Stimulated activated CD8-positive, alpha-beta memory T cell treated with anti-CD3 and anti-CD28 coated beads, Interleukin-4, amount 100 ng/mL, for 1 hour (primary cell): ENCODE measurements at places on chromosomes 4 and X.

GRCh38 chr4:7166981-7167700 lies 25.2 kb upstream of the SORCS2 start:
- DNase-seq, result no peak

- DNase-seq, result no peak
These were observed 119.6 kb downstream of the BTC start for GRCh38 chr4:74674750-74675149.

DNA sequence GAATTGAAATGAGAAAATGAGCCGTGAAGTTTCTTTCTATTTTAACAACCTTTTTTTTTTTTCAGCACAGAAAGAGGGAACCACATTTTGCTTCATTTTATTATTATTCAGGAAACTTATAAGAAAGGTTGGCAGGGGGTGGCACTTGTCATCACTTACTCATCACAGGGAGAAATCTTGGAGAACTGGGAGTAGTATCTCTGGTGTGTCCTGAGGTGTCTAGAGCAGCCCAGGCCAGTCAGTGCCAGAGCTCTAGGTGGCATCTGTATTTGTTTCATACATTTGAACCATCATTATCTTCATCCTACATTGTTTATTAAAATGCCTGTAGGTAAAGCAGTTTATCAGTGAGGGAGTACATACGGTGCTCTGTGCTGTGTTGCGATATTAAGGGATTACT lies 43.8 kb upstream of the ARHGAP24 start:
- DNase-seq, result no peak

GRCh38 chr4:77273412-77273811 lies 116.4 kb downstream of the CCNG2 start:
- no peak for DNase-seq

DNA sequence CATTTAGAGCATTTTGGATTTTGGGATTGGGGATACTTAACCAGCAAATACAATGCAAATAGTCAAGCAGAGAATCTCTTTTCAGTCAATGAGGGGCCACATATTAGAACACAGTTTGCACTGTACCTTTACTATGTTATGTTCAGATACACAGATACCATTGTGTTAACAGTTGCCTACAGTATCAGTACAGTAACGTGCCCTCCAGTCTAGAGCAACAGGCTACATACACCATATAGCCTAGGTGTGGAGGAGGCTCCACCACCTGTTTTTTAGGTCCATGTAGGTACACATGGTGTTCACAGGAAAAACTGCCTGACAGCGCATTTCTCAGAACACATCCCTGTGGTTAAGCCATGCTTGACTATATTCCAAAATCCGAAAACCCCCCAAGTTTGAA lies 9.1 kb downstream of the GRPEL1 start:
- no peak for DNase-seq

- no peak for DNase-seq
These were observed 191.0 kb downstream of the AFF2 start for GRCh38 chrX:148691456-148691855.

GRCh38 chrX:148069759-148070503 lies 88.8 kb downstream of the FMR1NB start:
- no peak for DNase-seq

GRCh38 chrX:41043674-41044345 lies 41.4 kb upstream of the USP9X start:
- DNase-seq, result no peak

GRCh38 chr4:154030152-154030551 lies 241.3 kb upstream of the SFRP2 start:
- no peak for DNase-seq

- no peak for DNase-seq
These were observed 31.0 kb upstream of the HTRA3 start for GRCh38 chr4:8238515-8239053.

- DNase-seq, result no peak
These were observed 120.0 kb downstream of the PDLIM5 start for GRCh38 chr4:94571715-94572114.

GRCh38 chrX:48971249-48972219 lies at the start of gene KCND1:
KCND1 (minus strand) TSS chrX:48971844; CDS start chrX:48970271, 1,573 bp downstream.
- no peak for DNase-seq

GRCh38 chrX:8629871-8630270 lies 102.1 kb downstream of the ANOS1 start:
- no peak for DNase-seq

DNA sequence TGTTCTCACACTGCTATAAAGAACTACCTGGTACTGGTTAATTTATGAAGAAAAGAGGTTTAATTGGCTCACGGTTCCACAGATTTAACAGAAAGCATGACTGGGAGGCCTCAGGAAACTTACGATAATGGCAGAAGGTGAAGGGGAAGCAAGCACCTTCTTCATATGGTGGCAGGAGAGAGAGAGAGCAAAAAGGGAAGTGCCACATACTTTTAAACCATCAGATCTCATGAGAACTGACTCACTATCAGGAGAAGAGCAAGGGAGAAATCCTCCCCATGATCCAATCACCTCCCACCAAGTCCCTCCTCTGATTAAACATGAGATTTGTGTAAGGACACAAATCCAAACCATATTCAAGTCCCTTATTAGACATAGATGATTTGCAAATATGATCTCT lies 12.3 kb upstream of the RAP2C start:
- no peak for DNase-seq

GRCh38 chrX:156008915-156009314 lies 11.4 kb downstream of the IL9R start:
- DNase-seq, result no peak

GRCh38 chrX:97498093-97498492 lies 614.4 kb downstream of the RPA4 start:
- no peak for DNase-seq

- DNase-seq, result no peak
These were observed 51.6 kb downstream of the SMIM20 start for GRCh38 chr4:25965629-25966028.

GRCh38 chr4:184288451-184289178 lies 70.9 kb upstream of the ENPP6 start:
- no peak for DNase-seq

DNA sequence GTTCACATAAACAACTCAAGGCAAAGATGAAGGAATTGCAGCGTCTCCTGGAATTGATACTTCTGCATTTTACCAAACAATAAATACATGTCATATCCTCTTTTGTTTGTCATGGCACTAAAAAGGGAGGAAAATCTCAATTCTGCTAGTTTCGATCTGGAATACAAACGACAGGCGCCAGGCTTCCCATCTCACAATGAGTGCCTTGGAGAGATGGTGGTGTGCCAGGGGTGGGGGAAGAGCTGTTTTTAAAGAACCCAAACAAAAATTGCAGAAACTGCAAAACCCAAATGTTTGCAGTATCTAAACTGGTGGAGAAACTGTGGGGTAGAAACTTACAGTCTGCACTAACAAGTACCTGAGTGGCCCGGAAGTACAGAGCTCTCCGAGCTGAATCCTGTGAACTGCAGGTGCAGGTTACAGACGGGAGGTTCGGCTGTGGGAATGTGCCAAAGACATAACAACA lies 53.0 kb upstream of the KLF3 start:
- no peak for DNase-seq

GRCh38 chrX:151723156-151723760 lies 7.4 kb downstream of the FATE1 start:
- no peak for DNase-seq

- DNase-seq, result no peak
These were observed at the start of gene SPIN3 for GRCh38 chrX:56995271-56995994. SPIN3 (minus strand) TSS chrX:56995541; CDS start chrX:56994947, 594 bp downstream.

DNA sequence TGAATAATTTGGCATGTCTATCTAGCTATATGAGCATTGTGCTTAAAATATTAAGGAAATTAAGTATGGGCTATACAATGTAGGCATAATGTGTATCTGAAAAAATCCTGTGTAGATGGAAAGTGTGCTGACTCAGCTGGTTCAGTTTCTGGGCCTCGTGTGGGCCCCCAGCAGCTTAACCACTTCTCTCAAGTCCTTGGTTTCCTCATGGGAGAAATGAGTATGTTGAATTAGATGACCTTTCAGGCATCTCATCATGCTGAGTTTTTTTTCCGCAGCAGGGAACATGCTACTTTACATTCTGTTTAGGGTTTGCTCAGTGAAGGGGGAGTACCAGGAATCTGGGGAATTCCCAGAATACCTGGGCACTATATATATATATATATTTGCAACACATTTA lies 30.5 kb downstream of the RHOH start:
- no peak for DNase-seq

DNA sequence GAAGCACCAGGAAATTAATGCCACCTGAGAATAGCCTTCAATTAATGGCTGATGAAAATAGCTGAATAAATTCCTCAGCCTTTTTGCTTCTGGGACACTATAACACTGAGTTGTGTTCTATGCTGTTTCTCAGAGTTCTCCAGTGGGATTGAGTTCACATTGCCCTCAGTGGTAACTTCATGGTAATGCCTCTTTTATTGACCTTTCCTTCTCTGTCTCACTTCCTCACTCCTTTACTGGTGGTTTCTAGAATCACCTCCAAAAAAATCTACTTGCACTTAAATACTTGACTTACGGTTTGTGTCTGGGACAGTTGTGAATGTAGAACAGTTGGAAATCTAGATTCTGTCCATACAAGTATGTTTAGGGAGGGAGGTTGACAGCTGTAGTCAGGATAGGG lies 293.7 kb downstream of the PPP1R2C start:
- no peak for DNase-seq

DNA sequence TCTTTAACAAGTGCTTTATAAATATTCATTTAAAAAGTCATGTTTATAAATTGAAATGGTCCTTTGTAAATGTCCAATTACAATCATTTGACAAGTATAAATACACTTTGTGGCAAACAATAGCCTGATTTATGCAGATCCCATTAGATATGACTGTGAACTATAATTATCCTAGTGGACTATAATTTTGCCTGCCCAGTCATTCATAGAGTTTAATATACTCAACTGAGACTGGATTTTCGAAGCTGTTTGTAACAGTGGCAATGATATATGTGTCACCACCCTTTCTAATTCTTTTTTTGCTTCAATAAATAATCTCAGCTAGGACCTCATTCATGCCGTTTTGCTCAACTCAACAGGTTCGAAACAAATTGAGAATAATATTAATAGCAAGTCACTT lies 732.0 kb downstream of the PCDH18 start:
- DNase-seq, result no peak

DNA sequence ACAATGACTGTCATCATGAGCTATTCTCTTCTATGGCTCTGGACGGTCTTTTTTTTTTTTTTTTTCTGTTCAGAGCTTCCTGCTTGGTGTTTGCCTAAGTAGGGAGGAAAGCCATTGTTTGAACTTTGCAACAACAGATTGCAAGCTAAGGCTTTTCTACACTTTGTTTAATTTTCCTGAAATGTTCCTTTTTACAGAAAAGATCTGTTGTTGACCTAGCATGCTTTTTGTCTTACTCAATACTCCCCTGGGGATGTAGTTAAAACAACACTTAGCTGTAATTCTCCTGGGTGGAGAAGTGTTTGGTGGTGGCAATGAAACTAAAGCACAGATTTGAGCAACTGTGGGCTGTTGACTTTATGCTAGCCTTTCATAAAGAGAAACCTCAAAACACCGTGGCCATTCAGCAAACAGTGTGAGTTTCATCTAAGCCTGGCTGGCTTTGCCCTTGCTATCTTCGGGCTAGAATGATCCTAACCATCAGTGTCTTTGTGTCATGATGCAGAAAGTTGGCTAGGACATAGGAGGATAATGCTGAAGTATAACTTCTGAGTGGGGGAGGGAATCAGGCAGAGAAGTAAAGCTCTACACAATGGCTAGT lies 110.5 kb downstream of the ANXA3 start:
- DNase-seq, result no peak

GRCh38 chr4:64538219-64538618 lies 129.0 kb upstream of the TECRL start:
- no peak for DNase-seq

GRCh38 chr4:121555315-121556107 lies 141.3 kb downstream of the ANXA5 start:
- no peak for DNase-seq

GRCh38 chr4:68954126-68954525 lies 2.5 kb upstream of the UGT2A3 start:
- DNase-seq, result no peak

- no peak for DNase-seq
These were observed 760.4 kb upstream of the FTHL17 start for GRCh38 chrX:31832263-31832662.

DNA sequence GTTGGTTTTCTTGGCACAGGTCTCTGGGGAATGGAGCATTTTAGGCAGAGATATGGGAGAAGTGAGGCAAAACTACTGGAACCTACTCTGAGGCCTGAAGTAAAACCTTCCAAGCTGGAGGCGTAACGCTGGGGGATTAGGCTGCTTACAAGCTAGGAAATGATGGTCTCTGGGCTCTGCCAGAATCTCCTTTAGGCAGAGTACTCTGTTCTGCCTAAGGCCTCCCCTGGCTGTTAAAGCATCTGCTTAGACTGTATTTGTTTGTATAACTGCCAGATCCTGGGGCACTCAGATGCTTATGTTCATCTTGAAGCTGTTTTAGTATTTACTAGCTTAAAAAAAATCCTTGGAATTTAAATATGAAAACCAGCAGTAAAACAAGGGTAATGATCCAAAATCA lies 822.2 kb downstream of the RPA4 start:
- DNase-seq, result no peak

GRCh38 chr4:76546327-76546726 lies 111.3 kb downstream of the SHROOM3 start:
- no peak for DNase-seq

GRCh38 chr4:48222491-48222890 lies 47.1 kb downstream of the TEC start:
- no peak for DNase-seq

DNA sequence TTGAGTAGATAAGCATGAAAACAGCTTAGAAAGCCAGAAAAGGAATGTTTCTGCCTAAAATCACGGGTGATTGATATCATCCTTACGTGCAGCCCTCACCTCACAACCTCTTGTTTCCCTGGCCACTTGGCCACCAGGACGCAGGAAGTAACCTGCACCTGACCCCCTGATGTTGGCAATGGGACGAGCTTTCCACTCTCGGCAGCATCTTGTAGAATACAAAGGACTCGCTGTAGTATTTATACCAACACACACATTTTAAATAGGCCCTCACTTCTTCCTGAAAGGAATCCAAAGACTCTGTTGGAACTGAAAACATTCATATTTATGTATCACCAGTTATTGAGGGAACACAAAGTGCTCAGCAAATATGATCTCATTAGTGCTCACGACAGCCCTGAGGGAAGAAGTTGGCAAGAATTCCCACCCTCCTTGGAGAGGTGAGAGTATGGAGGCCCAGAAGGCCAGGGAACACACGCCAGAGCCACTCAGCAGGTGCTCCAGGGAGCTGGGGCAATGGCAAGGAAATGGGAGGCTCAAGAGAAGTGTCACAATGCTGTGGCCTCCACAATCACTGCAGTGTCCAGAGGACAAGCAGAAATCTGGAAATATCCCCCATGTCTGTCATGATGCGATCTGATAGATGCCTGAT lies 103.3 kb upstream of the KIT start:
- DNase-seq, result no peak
